ENCODE measurements at places on chromosomes 11 and 22. TPM values are rescaled to one million over a fixed set of nuclear protein-coding genes. Genes with fewer than 3 reads are reported as not detected.

DDB1 gene
- 171 TPM for total RNA-seq

DDTL gene
- total RNA-seq: 0.26 TPM

GRCh38 chr11:68503251-68503687, 42.7 kb downstream of the PPP6R3 start:
- H3K27ac ChIP-seq: peak overlapping the region; percentile 11
- peaks cover 22% of the 10 kb centered on the region for H3K4me1 ChIP-seq
- DNase-seq: no peak
- no peaks in the 10 kb centered on the region for H3K27me3 ChIP-seq
- no peaks in the 10 kb centered on the region for H3K36me3 ChIP-seq
- no peak overlapping the region for H3K4me3 ChIP-seq

KIRREL3 gene
- not detected for total RNA-seq

LMNTD2 gene
- 0.51 TPM for total RNA-seq

GRCh38 chr22:26409719-26410335, 19.2 kb upstream of the ASPHD2 start:
- H3K27ac ChIP-seq: no peak overlapping the region
- no peaks in the 10 kb centered on the region for H3K36me3 ChIP-seq
- H3K4me3 ChIP-seq: no peak overlapping the region
- H3K4me1 ChIP-seq: no peaks in the 10 kb centered on the region

DNA sequence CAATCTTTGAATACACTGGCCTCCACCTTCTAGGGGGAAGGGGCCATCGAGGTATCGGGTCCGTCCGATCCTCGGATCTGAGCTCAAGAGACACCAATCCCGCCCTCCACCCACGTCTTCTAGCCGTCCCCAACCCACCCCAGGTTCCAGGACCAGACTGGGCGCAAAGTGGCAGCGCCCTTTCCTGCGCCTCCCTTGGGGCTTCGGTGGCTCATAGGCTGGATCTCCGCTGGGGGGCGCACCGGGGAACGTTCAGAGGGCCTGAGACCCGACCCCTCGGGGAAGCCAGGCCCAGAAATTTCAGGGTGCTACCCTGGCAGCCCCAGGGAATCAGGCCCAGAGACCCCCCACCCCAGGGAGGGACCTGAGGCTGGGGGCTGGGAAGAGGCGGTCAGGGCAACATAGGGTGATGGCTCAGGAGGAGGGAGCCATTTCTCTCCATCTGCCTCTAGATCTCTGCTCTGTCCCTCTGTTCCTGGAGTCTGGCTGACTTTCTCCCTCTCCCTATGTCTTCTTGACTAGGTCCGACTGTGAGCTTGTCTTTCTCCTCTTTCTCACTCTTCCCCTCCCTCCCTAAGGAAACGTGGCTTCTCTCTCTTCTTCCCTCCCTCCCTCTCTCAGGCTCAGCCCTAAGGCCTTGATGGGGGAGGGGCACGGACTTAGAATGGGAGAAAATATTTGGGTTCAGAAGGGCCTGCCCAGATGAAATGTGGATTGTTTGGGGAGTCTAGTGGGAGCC, 1.1 kb downstream of the CREB3L1 start:
- peak; percentile 65 for DNase-seq
- no peaks in the 10 kb centered on the region for H3K36me3 ChIP-seq
- peak overlapping the region; percentile 51 for H3K4me3 ChIP-seq
- H3K27ac ChIP-seq: peak overlapping the region; percentile 82

SLC22A6 gene
- not detected for total RNA-seq

DNA sequence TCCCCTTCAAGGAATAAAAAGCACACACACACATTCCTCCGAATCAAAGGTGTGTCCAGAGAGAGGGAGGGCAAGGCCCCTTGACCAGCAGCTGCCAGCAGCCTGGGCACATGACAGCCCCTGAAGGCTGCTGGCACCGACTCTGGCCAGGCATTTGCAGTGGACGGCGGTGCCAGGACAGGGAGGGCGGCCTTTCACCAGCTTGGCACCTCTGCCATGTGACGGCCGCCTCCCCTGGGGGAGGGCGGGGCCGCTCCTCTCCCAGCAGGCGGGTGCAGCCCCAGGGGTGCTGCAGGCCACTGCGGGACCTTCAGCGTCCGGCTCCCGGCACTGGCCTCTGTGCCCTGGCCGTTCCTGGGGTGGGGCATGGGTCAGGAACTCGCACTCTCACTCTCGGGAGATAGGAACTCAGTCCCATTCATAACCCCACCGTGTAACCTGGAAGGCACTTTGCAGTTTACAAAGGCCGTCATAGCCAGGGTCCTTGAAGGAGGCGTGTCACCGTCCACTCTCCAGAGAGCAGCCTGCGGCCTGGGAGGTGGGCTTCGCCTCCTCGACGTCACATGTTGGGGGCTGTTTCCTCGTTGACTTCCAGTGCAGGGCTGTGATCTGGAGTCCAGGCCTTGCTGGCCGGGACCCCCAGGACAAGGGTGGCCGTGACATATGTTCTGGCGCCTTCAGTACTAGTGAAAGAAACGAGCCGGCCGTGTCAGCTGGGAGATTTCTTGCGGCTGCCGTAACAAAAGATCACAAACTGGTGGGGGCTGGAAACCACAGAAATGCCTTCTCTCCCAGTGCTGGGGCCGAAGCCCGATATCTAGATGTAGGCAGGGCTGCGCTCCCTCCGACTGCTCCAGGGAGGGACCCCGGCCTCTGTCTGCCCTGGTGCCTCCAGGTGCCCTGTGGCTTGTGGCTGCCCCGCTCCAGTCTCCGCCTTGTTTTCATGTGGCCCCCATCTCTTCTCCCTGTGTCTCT, 39.9 kb upstream of the SMIM38 start:
- no peak overlapping the region for H3K4me3 ChIP-seq
- DNase-seq: no peak
- no peaks in the 10 kb centered on the region for H3K4me1 ChIP-seq

CALCA gene
- total RNA-seq: not detected

- H3K27ac ChIP-seq: no peak overlapping the region
- H3K36me3 ChIP-seq: no peaks in the 10 kb centered on the region
- H3K27me3 ChIP-seq: no peaks in the 10 kb centered on the region
- no peaks in the 10 kb centered on the region for H3K4me1 ChIP-seq
- H3K4me3 ChIP-seq: no peak overlapping the region
- no peak for DNase-seq
Measured at GRCh38 chr11:131300439-131300717, 70.0 kb upstream of the NTM start.
